ENCODE measurements at places on chromosomes 11 and 22. TPM values are rescaled to one million over a fixed set of nuclear protein-coding genes. Genes with fewer than 3 reads are reported as not detected.

Gene SLC6A5
- polyA plus RNA-seq = not detected

Gene CARD18
- polyA plus RNA-seq = not detected

Gene BIRC3
- 0.57 TPM for polyA plus RNA-seq

Gene OR4C15
- polyA plus RNA-seq = not detected

Gene BCO2
- polyA plus RNA-seq = 0.25 TPM

Measured in GM23248 (cell line).